Right hindlimb (tissue), 1 donor: ENCODE measurements at places on chromosomes 5 and 9.

GRCh38 chr9:36154331-36154952 lies 14.7 kb upstream of the CCIN start:
- DNase-seq = peak; percentile 81

- DNase-seq = peak; percentile 25
These were observed 8.5 kb upstream of the TNFSF8 start for GRCh38 chr9:114938687-114939575.

DNA sequence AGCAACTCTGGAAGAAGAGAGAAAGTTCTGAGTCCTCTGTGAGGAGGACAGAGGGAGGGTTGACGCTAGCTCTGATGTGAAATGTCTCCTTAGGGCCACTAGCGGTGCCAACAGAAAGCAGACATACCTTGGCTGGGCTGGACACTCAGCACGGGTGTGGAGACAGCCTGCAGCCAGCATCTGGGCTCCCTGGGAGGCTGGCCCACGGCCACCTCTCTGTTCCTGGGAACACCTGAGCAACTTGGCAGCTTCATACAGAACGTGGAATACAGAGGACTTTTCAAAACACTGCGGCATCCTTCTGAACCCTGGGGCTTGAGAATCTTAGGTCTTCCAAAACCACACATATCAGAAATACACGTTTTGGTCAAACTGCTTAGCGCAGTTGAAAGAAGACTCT lies 269.1 kb downstream of the FSTL4 start:
- DNase-seq = peak; percentile 5

- no peak for DNase-seq
These were observed 205.5 kb downstream of the FGF10 start for GRCh38 chr5:44183753-44184152.
